ENCODE measurements at places on chromosomes 2 and 18.

DNA sequence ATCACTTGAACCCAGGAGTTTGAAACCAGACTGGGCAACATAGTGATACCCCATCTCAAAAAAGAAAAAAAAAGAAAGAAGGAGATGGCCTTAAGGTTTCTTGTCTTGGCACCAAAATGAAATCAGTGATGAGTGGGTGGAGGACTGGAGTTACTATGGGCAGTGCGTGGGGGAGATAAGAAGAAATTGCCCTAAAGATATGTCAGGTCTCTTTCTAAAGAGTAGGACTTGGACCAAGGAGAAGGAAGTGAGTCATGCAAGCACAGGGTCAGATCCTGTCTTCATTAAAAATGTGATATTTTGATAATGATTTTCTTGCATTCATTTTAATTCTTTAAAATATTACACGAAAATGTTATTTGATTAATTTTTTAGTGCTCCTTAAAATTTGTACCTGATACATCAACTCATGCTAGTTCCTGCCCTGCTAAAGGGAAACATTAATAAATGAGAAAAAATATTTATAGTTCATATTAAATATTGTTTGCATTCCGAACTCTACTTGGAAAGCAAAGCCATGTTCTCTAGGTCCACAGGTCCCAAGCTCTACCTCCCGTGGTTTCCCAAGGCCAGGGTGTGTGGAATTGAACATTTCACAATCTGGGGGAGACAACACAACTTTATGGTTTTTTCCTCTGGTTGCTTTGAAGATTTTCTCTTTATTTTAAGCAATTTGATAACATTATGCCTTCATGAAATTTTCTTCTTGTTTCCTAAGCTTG, 62.6 kb upstream of the CTLA4 start:
- DNase-seq, result no peak

GRCh38 chr2:225457482-225457881, 58.0 kb downstream of the NYAP2 start:
- DNase-seq, result no peak

- no peak for DNase-seq
These were observed 45.5 kb downstream of the DDX1 start for GRCh38 chr2:15636972-15637785.

DNA sequence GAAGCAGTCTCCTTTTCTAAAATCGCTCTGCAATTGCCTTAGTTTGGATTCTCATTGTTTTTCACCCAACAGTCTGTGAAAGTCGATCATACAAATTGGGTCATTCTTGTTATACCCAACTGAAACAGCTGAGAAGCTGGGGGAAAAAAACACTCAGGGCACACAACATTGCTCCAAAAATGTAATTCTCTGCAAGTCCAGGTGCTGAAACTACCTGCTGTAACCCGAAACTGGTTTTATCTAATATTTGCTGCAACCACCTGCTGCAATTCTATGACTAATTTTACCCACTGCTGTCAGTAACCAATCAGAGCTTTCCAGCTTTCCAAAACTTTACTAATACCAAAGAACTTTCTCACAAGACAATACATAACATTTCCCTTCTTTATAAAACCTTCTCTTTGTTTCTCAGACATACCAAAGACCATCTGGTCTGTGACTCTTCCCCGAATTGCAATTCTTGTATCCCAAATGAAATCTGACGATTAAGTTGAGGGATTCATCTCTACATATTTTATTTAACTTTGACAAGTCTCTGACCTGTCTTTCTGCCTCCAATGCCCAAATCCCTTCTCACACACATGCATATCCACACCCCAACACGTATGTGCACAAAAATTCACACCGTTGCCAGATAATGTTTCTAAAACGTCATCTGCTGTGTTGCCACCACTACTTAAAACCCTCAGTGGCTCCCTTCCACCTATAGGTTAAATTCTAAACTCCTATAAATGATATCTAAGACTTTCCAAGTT, 198.3 kb downstream of the PIEZO2 start:
- DNase-seq, result no peak

- DNase-seq, result no peak
These were observed 214.5 kb upstream of the FBXO11 start for GRCh38 chr2:48120759-48121242.

DNA sequence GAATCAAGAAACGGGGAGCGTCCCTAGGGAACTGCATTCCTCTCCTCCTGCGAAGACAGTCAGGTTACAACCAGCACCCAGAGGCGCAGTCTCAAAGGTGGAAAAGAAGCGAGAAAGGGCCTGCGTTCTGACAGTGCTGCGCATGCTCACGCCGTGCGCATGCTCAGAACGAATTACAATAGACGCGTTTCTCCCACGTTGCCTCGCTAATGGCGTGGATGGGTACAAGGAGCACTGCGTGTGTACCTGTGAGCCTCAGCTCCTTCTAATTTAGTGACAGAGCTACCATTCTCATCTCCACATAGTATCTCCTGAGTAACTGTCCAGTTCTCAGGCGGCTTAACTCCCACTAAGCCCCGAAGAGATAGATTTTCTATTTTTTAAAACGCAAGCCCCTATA, 448.8 kb downstream of the TXNL1 start:
- DNase-seq, result no peak

GRCh38 chr2:214856137-214856536, 46.7 kb upstream of the BARD1 start:
- DNase-seq, result no peak
